A549 treated with CORT108297 at 1 μM for 4 hours (cell line): ENCODE measurements at places on chromosomes 3 and 15. TPM values are rescaled to one million over a fixed set of nuclear protein-coding genes. Genes with fewer than 3 reads are reported as not detected.

Gene EOMES
- total RNA-seq: 0.95 to 1.6 TPM (median 1.1 TPM) in 5 replicates

Gene SRPRB
- total RNA-seq: 54.3 to 64.0 TPM (median 56.7 TPM) in 5 replicates

Gene FBXW12
- total RNA-seq: not detected in 5 replicates

Gene CSTA
- 0.82 to 1.2 TPM (median 1.0 TPM) in 5 replicates for total RNA-seq

Gene RTP1
- not detected in 5 replicates for total RNA-seq

Gene CD200
- not detected in 5 replicates for total RNA-seq

Gene PPM1L
- 0.46 to 0.69 TPM (median 0.61 TPM) in 5 replicates for total RNA-seq

Gene SLC22A14
- total RNA-seq: 0.03 to 0.07 TPM (median 0.03 TPM) in 3 of 5 replicates, not detected in the others

Gene MPI
- total RNA-seq: 28.0 to 35.2 TPM (median 32.6 TPM) in 5 replicates

Gene LYZL4
- total RNA-seq: not detected in 5 replicates

Gene SI
- total RNA-seq: not detected in 5 replicates

Gene TGM4
- total RNA-seq: 0.03 to 0.10 TPM (median 0.04 TPM) in 5 replicates
